ENCODE measurements at places on chromosomes 6 and 20.

GRCh38 chr20:62301111-62301668 lies 1.6 kb upstream of the ADRM1 start:
- no peak for DNase-seq

DNA sequence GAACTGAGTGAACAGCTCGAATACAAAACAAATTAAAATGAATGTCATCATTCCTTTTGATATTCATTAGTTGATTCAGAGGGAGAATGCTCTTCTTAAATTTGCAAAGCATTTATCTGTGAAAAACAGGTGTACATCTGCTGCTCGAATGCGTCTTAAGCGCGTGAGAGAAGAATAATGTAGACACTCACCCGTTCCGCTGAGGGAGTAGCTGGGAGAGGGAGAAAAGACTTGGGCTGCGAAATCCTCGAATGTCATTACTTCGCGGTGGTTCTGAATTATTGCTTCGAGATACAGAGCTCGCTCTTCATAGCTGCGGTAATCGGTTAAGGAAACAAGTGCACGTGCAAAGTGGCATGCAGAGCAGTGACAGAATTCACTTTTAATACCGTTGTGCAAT lies 43.9 kb downstream of the INSM1 start:
- no peak for DNase-seq

DNA sequence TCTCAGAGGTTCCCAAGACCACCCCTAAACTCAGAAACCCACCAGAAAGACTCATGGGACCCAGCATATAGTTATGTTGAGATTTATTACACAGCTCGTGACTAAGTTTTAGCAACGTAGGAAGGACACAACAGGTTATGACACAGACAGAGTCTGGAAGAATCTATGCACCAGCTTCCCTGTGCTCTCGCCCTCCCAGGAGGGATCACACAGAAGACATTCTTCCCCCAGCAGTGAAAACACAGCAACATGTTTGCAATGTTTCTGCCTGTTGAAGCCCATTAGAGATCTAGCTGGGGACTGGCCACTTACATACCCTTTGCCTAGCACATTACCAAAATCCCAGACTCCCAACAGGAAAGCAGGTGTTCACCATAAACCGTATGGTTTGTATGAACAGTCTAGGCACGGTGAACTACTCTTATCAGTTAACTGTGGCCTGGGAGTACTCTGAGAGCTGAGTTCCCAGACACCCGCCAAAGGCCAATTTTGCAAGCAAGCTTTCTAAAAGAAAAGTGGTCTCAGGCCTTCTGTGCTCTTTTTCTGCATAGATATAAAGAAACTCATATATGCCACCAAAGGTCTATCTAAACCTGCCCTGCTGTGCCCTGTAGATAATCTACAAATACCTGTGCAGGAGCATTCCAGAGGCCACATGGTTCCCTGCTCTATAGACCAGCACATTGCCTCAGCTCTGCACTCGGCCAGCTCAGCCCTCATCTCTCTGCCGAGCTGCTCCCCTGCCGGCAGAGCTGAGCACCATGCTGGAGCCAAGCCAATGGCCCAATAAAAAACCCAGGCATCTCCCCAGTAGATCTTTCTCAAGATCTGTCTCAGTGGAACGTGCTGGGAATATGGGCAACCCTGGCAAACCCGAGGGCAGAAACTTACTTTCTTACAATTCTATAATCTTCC lies 69.6 kb upstream of the SMIM28 start:
- peak; percentile 58 for DNase-seq

- DNase-seq, result no peak
These were observed 66.6 kb upstream of the CCN6 start for GRCh38 chr6:111987295-111987694.

- peak; percentile 26 for DNase-seq
These were observed 29.5 kb downstream of the MTHFD1L start for GRCh38 chr6:150894935-150895552.

GRCh38 chr6:117076076-117076475 lies 189.3 kb upstream of the VGLL2 start:
- no peak for DNase-seq

- DNase-seq, result no peak
These were observed 11.9 kb upstream of the VEGFA start for GRCh38 chr6:43757966-43758616.

DNA sequence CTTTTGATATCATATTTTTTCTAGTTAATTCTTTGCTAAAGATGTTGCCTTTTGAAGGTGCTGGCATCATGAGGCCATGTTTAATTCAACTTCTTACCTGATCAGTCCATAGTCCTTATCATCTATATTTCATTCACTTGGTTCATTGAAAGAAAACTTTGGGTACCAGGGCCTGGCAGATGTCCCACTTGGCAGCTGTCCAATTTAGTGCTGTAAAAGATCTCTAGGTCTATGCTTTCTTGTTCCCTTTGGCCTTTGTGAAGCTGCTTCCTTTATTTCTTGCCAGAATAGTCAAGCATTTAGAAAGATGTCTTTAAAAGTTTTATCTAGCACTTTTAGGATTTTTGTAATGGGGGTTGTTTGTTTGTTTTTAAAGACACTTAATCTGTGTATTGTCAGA lies 61.7 kb upstream of the EYA4 start:
- DNase-seq, result no peak

GRCh38 chr6:121771937-121772720 lies 336.7 kb downstream of the GJA1 start:
- no peak for DNase-seq

- no peak for DNase-seq
These were observed 618.6 kb downstream of the CBLN4 start for GRCh38 chr20:55386686-55387085.

DNA sequence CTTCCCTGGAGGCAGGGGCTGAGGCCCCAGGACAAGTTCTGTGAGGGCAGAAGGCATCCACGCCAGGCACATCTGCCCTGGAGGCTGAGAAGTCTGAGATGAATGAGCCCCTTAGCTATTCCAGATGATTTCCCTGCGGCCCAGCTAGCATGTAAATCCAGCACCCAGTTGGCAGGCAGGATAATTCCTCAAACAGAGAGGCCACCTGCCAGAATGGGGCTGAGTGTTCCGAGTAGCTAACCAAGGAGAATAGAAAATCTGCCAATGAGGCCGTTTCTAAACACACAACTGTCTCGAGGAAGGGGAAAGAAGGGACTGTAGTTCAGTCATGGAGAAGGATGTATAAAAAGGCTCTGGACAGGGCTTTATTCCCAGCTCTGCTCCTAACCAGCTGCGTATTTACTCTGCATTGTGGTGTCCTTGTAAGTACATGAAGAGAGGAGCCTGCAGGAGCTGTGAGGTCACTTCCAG lies 211.4 kb upstream of the CDYL start:
- DNase-seq, result peak; percentile 54

GRCh38 chr6:46356543-46356942 lies 134.7 kb downstream of the RCAN2 start:
- DNase-seq, result no peak

DNA sequence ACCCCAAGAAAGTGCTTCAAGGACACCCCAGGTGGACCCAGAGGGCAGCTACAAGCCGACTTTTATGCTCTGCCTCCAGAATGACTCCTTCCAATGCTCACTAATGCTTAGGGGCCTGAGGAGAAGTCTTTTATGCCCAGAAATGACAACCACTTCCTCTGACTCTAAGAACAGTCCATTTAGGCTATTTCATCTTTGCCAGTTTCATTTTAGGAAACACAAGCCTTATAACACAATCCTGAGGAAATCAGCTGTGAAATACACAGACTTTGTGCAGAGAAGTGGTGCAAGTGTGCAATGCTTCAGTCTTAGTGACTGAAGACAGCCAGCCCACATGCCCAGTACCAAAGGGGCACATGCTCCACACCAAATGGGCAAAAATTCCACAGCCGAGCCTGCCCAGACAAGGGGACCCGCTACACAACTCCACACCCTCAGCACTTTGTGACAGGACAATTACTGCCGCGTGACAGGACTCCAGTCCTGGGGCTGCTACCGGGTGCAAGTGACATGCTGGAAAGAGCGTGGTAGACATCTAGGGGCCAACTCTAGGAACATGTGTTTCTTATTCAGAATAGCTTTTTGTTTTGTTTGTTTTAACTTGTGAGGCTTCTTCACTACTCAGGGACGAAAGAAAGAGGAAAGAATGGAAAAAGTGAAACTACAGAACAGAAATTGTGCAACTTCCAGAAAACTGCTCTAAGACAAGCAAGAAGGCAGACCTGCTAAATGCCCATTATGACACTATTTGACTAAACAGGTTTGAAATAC lies 28.2 kb upstream of the PLAGL1 start:
- no peak for DNase-seq

GRCh38 chr6:170450916-170451761 lies 102.0 kb downstream of the PSMB1 start:
- peak; percentile 57 for DNase-seq

DNA sequence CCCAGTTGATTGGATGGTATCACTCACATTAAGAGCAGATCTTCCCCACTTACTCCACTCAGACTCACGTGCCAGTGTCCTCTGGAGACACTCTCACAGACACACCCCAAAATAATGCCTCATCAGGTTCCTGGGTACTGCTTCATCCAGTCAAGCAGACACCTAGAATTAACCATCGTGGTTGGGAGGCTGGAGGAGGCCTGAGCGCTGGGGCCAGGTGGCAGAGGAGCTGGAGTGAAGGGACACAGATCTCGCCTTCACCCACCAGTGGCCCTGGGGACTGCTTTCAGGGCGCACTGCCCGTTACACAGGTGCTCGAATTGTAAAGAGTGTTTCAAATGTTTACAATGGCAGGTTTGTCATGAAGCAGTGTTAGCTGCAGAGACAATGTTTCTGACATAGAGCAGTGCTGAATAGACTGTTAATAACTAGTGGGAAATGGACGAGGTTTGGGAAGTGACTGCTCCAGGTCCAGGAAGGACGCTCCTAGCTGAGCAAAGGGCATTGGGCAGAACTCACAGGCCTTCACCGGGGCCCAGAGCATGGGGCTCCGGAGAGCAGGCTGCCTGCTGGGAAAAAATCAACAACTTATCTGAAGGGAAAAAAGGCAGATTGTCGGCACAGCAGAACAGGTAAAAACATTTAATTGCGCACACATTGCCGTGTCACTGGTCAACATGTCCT lies 38.4 kb downstream of the TMEM242 start:
- DNase-seq, result no peak

- DNase-seq, result peak; percentile 89
These were observed 227.6 kb upstream of the PRSS16 start for GRCh38 chr6:27019651-27020552.

- DNase-seq, result peak; percentile 66
These were observed 21.2 kb downstream of the RAMACL start for GRCh38 chr6:166565084-166565967.

DNA sequence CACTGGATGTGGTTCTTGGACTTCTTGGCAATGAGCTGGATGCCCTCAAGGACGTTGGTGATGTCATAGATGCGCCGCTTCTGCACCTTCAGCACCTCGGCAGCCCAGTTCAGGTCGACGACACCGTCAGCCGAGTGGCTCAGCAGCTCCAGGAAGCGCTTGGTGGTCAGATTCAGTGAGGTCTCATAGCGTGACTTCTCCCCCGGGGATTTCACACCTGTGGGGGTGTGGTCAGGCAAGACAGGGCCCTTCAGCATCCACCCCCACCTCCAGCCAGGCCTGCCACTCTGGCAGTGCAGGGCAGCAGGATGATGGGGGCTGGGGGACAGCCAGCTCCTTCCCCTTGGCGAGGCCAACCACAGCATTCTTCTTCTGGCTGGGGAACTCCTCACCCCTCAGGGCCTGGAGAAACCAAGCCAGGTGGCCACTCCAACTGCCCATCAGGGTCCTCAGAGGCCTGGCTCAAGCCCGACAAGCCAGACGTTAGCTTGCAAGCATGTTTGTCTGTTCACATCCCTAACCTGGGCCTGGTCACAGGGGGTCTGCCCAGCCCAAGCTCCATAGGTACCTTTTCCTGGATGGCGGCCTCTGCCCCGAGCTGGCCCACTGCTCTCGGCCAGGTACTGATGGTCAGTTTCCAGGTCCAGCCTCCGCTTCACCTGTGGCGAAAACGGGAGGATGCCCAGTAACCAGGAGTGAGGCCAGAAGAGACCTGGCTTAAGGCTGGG lies 5.7 kb upstream of the NECAB3 start:
- DNase-seq, result no peak

GRCh38 chr20:51540580-51540979 lies 1.9 kb downstream of the NFATC2 start:
- no peak for DNase-seq

- DNase-seq, result no peak
These were observed 205.2 kb downstream of the BMP7 start for GRCh38 chr20:57061051-57061900.

GRCh38 chr6:108009894-108010293 lies 51.9 kb upstream of the SEC63 start:
- DNase-seq, result no peak

- no peak for DNase-seq
These were observed 49.7 kb downstream of the OR2B2 start for GRCh38 chr6:27862396-27863066.

GRCh38 chr6:63923139-63923739 lies 287.6 kb downstream of the PHF3 start:
- DNase-seq, result no peak

GRCh38 chr6:51489133-51489532 lies 598.3 kb downstream of the PKHD1 start:
- DNase-seq, result no peak

- no peak for DNase-seq
These were observed 47.8 kb downstream of the GMPR start for GRCh38 chr6:16286151-16286522.

- DNase-seq, result no peak
These were observed 52.6 kb upstream of the CEP162 start for GRCh38 chr6:84280030-84280429.

- no peak for DNase-seq
These were observed 28.7 kb upstream of the CLDN20 start for GRCh38 chr6:155235087-155235486.

GRCh38 chr20:15411781-15412180 lies 1074.4 kb upstream of the FLRT3 start:
- no peak for DNase-seq

DNA sequence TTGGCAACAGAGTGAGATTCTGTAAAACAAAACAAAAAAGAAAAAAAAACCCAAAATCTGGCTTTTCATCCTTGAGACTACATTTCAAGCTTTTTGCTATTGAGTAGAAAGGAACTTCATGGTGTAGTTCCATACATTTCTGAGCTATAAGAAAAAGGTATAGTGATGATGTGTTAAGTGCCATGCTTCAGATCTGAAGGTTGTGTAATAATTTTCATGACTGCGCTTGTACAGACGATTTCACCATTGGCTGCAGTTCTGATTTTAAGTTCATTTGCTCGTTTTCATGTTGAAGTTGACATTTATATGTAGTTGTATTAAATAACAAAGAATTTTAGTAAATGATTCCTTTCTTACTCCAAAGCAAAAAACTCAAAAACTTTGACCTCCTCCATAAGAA lies 247.6 kb downstream of the ARID1B start:
- DNase-seq, result no peak
